C1 segment of cervical spinal cord (tissue), 14 donors: ENCODE measurements at places on chromosomes 5 and 9.

DNA sequence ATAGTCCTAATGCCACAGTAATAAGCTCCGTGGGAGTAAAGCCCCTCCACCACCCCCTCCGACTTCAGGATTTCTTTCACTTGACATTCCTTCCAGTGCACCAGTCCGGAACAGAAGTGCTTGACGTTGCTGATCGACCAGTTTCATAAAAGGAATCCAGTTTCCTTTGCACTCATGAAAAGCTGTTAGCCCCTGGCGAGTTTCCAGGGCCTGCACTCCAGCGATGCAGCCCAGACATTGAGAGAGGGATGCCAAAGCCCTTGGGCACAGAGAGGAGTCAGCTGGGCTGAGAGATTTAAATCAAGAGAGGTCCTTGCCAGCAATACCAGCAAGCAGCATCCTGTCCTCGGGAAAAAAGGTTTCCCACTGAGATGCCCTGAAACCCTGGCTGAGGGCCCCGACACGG lies 170.1 kb downstream of the GABBR2 start:
- no peak for DNase-seq

- DNase-seq: no peak
Measured at GRCh38 chr5:160675988-160676387, 176.0 kb downstream of the ATP10B start.

DNA sequence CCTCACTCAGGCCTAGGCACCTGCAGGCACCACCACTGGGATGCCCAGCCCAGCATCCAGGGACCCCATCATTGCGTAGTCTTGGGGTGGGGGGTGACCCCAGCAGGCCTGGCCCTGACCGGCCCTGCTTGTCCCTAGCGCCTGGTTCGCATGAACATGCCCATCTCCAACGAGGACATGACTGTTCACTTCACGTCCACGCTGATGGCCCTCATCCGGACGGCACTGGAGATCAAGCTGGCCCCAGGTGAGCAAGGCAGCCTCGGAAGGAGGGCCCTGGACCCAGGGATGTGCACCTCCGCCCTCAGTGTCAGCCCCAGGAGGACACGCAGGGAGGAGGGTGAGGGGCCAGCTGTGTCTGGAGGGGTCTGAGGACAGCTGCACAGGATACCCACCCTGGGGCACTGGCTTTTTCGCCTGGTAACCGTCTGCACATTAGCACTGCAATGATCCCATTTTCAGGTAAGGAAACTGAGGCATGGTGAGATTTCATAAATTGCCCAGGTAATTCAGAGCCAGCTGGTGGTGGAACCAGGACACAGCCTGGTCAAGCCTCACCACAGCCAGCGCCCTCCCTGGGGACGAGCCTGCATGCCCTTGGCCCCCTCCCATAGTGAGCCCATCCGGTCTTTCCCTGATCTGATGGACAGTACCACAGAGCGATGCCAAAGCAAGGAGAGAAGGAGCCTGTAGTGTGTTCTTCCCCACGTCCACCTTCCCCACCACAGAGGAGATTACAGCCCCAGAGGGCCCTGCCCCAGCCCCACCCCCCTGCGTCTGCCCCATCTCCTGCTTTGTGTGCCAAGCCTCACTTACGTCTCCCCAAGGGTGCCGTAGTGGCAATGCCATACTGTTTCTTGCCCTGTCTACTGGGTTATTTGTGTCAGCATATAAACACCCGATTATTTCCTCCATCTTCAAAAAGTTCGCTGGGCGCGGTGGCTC lies 228.3 kb downstream of the CACNA1B start:
- no peak for DNase-seq

GRCh38 chr9:106321394-106322180 lies 541.4 kb upstream of the ZNF462 start:
- DNase-seq: no peak

GRCh38 chr5:15757103-15757502 lies 257.1 kb downstream of the FBXL7 start:
- DNase-seq: no peak

GRCh38 chr5:6090079-6090654 lies 288.2 kb downstream of the MED10 start:
- no peak for DNase-seq

GRCh38 chr5:64876203-64876602 lies 107.5 kb downstream of the CWC27 start:
- DNase-seq: no peak

DNA sequence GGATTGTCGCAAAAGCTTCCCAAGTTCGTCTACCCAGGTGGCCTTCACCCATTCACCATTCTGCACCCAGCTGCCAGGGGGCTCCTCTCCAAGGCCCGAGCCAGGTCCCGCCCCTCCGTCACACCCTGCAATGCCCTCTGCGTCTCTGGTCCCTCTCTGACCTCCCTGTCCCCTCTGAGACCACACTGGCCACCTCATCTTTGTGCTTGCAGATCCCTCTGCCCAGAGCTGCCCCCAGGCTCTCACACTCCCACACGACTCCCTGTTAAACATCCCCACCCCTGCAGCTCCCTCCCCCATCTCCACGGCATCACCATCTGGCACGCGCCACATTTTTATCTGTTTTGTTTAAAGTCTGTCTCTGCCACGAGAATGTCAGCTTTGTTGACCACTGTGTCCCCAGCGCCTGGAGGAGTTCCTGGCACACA lies 243.6 kb downstream of the PBX3 start:
- no peak for DNase-seq

- no peak for DNase-seq
Measured at GRCh38 chr5:121816164-121816563, 35.5 kb upstream of the FTMT start.

DNA sequence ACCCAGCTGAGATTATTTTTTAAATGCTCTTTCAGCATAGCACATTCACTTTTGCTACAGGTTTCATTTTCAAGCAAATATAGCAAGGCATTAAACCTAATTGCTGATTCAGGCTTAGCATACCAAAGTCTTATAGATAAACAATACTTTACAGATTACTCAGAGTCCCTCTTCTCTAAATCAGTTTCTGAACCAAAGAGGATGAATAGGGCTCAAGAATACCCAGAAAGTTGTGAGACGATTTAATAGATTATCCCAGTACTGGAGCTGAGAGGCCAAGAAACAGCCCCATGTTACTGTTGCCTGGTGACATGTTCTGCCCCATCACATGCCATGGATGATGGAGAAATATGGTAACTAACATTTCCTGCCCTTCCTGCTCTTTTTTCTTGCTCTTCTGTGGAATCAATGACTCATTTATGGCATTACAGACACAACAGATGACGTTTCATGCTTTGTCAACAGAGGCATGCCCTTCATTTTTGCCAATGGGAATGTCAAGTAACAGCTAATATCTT lies 18.1 kb upstream of the SSBP2 start:
- DNase-seq: no peak

DNA sequence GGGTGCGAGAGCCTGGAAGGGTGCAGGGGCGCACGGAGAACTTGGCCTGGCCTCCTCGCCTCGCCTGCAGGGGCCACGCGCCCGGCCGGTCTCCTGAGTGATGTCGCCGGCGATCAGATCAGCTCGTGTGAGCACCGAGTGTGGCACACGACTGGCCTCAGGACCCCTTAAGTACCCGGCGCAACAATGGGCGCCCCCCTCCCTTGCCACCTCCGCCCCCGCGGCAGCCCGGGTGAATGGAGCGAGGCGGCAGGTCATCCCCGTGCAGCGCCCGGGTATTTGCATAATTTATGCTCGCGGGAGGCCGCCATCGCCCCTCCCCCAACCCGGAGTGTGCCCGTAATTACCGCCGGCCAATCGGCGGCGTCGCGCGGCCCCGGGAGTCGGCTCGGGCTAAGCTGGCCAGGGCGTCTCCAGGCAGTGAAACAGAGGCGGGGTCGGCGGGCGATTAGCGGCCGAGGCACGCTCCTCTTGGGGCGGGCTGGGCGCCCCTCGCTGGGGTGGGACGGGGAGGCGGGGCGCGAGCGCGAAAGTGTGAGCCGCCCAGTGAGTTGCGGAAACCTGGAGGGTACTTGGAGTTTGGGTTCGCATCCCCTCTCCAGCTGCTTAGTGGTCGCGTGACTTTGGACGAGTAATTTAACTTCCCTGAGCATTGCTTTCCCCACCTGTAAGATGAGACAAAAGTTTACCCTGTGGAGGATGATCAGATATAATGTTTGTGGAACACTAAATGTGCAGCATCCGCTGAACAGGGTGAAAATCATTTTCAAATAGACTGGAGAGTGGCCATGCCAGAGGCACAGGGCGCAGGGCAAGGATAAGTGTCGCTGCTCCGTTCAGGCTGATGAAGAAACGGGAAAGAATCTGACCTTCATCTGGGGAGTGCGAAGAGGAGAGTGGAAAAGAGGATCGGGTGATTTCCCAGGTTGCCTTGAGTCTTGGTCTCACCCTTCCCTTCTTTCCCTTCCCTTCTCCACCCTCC lies at the start of gene NEUROG1:
Gene NEUROG1 (minus strand): TSS at position 145 of the 982 bp plus-strand sequence. CDS start 274 bp downstream, outside the sequence.
- DNase-seq: no peak

DNA sequence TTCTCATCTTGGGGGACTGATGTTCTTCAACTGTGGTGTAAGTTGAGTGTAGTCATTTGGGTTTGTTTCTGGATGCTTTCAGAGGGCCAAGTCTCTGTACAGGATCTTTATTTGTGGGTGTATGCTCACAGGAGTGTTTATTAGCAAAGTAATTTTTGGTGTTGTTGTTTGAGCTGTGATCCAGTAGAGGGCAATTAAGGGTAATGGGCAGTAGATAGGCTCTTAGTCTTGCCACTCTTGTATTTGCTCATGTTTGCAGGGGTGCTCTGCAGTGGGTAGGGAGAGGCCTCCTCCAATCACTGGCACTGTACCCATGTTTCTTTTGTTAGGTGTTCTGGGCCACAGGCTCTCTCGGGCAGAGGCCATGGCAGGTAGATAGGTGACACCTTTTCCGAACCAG lies 45.9 kb upstream of the ITGA2 start:
- no peak for DNase-seq

GRCh38 chr5:127412698-127413097 lies 104.7 kb upstream of the PRRC1 start:
- DNase-seq: no peak

DNA sequence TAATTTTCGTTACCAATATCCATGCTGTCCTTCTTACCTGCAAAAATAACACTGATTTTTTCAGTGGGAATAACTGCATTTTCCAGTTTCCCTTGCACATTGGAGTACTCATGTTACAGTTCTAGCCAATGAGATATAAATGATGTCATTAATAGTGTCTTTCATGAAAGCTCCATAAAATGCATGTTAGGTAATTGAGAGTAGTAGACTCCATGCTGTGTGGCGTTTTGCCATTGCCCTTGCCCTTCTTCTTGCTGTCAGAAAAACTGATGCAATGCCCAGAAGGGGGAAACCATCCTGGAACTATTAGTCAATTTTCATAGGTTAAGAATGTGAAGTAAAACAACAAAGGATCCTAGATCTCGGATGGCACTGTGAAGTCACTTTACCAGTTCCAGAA lies 1765.3 kb downstream of the EFNA5 start:
- DNase-seq: no peak

- no peak for DNase-seq
Measured at GRCh38 chr9:128895556-128895955, 13.6 kb downstream of the LRRC8A start.

DNA sequence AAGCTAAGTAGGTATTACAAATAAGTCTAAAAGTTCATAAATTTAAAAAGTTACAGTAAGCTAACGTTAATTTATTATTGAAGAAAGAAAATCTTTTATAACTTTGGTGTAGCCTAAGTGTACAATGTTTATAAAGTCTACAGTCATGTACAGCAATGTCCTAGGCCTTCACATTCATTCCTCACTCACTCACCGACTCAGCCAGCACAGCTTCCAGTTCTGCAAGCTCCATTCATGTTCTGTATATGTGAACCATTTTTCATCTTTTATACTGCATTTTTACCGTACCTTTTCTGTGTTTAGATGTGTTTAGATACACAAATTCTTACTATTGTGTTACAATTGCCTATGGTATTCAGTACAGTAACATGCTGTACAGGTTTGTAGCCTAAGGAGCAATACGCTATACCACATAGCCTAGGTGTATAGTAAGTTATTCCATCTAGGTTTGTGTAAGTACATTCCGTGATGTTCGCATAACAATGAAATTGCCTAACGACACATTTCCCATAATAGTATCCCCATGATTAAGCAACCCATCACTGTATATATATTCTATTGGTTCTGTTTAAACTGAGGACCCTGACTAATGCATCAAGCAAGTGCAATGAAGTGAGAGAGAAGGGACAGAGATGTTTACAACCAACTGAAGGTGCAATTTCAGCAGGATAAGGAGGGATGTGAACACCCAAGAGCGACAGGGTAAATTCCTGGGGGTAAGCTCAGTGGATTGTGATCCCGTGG lies 88.9 kb upstream of the TRIO start:
- DNase-seq: no peak

DNA sequence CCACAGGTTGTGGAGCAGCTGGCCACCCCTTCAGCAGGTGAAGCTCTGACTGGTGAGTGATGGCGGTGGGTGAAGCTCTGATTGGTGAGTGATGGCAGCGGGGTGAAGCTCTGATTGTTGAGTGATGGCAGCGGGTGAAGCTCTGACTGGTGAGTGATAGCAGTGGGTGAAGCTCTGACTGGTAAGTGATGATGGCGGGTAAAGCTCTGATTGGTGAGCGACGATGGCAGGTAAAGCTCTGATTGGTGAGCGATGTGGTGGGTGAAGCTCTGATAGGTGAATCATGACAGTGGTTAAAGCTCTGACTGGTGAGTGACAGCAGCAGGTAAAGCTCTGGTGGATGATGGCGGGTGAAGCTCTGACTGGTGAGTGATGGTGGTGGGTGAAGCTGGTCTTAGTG lies 9.4 kb upstream of the ABO start:
- no peak for DNase-seq

- no peak for DNase-seq
Measured at GRCh38 chr5:68884883-68885282, 208.9 kb upstream of the SLC30A5 start.
